Fibroblast of gingiva (primary cell): ENCODE measurements at places on chromosomes 6 and 20.

- DNase-seq: no peak
Observed at GRCh38 chr6:21257125-21257524, 336.4 kb upstream of the SOX4 start.

GRCh38 chr6:91852252-91852651 is 1265.4 kb upstream of the MAP3K7 start:
- no peak for DNase-seq

GRCh38 chr6:80437221-80437620 is 330.8 kb downstream of the BCKDHB start:
- DNase-seq: no peak

- no peak for DNase-seq
Observed at GRCh38 chr6:44076356-44077213, 50.7 kb downstream of the MRPL14 start.

DNA sequence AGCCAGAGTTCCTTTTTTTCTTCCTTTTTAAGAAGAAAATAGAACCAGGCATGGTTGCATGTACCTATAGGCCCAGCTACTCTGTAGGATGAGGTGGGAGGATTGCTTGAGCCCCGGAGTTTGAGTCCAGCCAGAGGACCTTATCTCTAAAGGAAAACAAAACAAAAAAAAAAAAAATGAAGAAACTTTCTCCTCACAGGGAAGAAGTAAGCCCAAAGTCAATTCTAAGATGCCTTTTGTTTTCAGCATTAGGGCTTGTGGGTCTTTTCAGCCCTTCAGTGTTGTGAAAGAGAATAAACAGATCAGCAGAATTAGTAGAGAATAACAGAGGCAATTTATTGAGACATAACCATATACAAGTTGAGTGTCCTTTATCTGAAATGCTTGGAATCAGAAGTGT is 26.8 kb downstream of the ZNF451 start:
- DNase-seq: peak; percentile 6

- peak; percentile 17 for DNase-seq
Observed at GRCh38 chr6:45681860-45682511, 304.3 kb upstream of the SUPT3H start.

GRCh38 chr6:43927532-43928210 is 157.7 kb downstream of the VEGFA start:
- DNase-seq: no peak

DNA sequence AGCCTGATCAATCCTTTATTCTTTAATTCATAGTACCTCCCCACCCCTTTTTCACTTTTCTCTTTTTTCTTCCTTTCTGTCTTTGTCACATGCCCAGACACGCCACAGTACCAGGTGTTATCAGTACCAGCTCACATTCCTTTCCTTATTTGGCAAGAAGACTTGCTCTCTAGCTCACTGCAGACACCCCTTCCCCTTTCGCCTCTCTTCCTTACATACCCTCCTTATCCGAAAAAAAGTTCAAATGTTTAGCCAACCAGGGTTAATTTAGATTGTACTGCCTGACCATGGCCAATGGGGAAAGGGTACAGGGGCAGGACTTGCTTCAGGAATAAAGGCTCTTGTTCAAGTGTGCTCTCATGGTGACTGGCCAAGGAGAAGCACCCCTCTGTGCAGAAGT is 9.3 kb upstream of the SIRPB2 start:
- DNase-seq: no peak

- peak; percentile 62 for DNase-seq
Observed at GRCh38 chr6:42766163-42766670, 15.6 kb upstream of the BICRAL start.

DNA sequence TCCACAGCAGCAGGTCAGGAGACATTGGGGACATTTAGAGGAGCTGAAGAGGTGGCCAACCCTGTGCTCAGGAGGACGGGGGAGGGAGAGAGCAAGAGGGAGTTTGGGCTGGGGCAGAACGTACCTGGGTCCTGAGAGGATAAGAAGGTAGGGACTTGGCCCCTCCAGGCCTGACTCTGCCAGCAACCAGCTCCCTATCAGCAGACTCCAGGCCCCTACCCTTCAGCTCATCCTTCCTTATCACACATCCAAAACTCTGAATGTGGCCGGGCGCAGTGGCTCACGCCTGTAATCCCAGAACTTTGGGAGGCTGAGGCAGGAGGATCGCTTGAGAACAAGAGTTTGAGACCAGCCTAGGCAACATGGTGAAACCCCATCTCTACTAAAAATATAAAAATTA is 5.0 kb downstream of the STMN3 start:
- no peak for DNase-seq

DNA sequence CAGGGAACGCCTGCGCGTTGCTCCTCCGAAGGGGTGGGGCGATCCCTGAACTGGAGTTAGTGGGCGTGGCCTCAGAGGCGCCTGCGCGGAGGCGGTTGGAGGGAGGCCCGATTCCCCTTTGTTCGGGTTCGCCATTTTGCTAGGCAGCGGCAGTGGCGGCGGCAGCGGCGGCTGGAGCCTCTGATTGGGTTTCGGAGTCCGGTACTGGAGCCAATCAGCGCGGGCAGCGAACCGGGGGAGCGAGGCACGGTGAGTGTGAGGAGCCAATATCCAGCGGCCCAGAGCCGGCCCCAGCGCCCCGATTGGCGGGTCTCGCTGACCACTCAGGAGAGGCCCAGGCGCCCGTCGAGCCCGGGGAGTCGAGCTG is at the start of gene NFYA:
Gene NFYA, plus strand, starts transcription at position 139 of the 367 bp plus-strand sequence. CDS start 6,116 bp downstream, outside the sequence.
- DNase-seq: no peak

GRCh38 chr6:26360451-26361416 is 4.3 kb upstream of the BTN3A2 start:
- DNase-seq: no peak

- peak; percentile 11 for DNase-seq
Observed at GRCh38 chr6:83474309-83474708, 38.0 kb upstream of the PRSS35 start.

DNA sequence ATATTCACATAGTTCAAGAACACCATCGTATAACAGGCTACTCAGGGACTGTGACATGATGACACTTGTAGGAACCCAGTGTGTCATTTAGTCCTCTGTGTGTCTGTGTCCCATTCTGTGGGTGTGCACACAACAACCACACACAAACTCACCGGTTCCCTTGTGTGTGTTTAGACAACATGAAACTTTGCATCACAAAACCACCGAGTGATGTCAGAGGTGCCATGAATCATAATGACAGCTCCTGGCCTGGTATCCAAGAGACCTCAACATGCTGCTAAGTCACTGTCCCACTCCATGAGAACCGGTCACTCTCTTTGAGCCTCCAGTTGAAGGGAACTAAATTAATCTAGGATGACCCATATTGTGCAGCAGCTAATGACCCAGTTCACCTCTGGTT is 421.3 kb downstream of the PREX1 start:
- no peak for DNase-seq
